Left colon (tissue), 2 donors: ENCODE measurements at places on chromosomes 2 and 18. TPM values are rescaled to one million over a fixed set of nuclear protein-coding genes. Genes with fewer than 3 reads are reported as not detected.

DNA sequence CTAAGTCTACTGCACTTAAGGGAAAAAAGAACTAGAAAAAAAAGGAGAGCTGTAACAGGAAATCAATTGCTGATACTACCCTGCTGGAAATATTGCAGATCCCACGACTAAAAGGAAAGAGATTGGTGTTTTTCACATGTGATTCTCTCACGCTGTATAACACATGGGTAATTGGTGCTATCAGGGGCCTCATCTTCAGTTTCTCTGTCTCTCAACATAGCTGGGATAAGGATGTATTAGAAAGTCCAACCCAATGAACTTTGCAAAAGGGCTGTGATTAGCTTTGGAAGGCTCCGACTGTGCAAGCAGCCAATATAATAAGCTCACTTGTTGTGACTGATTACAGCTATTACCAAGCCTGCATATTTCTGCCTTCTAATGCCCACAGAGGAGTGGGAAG is 133.4 kb downstream of the NRP2 start:
- no peak for DNase-seq

The IL1RN gene
- 2.6 TPM for total RNA-seq

The MC5R gene
- not detected for total RNA-seq

GRCh38 chr2:150605664-150606063 is 118.2 kb upstream of the RND3 start:
- no peak for DNase-seq

GRCh38 chr2:234969306-234970098 is 17.7 kb downstream of the SH3BP4 start:
- DNase-seq: no peak

The UGT1A6 gene
- total RNA-seq: 6.4 TPM

DNA sequence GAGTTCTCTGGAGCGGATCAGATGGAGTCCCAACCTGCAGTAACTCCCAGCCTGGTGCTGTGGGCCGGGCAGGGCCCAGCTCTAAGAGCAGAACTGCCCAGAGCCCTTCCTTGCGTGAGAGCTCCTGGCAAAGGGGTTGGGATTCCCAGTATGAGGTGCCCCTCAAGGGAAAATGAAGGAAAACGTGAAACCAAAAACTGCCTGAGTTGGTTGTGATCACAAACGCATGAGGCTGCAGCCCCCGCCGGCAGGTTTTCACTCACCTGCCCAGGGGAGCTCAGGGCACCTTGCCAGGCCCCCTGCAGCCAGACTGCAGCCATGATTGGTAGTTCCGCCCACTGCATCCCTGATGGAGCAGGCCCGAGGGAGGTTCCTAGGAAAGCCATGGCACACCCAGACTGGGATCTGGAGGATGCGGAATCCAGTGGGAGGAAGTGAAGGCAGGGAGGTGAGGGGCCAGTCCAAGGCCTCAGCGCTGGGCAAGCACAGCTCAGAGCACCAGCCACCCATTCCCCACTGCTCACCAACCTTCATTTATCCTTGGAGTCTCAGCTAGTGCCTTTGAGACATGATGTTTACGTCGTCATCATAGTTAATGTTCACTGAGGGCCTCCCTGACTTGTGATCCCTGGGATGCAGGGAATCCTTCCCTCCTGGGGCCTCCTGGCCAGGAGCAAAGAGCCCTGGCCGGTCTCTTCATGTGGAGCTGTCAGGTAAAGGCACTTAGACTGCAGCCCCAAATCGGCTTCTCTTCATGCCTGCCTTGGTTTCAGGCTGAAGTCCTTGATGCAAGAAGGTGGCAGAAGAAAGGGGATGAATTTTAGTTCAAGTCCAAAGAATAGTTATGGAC is 103.2 kb downstream of the INHBB start:
- DNase-seq: no peak

DNA sequence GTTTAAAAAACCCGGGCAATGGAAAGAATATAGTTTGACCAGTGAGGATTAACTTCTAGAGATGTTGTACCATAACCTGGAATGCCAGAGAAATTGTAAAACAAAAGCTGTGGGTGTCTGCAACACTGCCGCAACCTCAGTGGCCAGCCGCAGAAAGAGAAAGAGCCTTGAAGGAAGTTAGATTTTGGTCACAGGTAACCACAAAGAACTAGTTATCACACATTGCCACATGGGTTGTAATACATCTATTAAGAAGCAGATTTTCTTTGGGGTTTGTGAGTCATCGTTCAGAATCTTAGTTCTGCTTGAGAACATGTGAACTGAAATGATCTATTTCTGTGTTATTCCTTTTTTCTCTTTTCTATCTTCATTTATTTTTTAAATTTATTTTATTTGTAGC is 222.9 kb upstream of the AGAP1 start:
- DNase-seq: no peak

DNA sequence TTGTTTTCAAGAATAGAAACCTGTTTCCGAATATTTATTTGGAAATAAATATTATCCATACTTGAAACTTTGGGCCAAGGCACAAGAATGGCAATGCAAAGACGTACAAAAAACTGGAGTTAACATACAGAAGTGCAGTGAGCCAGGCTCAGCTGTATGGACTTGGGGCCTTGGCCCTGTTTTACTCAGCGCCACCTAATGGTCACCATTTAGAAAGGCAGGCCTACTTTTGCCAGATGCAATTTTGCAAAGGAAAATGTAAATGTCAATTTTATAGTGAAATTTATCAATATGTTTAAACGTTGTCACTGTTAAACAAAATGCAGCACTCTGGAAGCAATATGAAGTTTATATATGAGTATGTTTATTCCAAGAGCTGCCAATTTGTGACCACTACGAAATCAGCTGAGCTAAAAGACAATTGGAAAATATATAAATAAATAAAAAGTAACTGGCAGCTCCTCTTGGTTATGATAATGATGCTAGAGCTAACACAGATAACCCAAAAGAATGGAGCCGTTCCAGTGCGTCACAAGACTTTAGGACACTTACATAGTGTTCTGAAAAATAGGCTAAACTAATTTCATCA is 155.0 kb downstream of the ARHGAP15 start:
- DNase-seq: peak; percentile 9

The EXOC6B gene
- 37.6 TPM for total RNA-seq

DNA sequence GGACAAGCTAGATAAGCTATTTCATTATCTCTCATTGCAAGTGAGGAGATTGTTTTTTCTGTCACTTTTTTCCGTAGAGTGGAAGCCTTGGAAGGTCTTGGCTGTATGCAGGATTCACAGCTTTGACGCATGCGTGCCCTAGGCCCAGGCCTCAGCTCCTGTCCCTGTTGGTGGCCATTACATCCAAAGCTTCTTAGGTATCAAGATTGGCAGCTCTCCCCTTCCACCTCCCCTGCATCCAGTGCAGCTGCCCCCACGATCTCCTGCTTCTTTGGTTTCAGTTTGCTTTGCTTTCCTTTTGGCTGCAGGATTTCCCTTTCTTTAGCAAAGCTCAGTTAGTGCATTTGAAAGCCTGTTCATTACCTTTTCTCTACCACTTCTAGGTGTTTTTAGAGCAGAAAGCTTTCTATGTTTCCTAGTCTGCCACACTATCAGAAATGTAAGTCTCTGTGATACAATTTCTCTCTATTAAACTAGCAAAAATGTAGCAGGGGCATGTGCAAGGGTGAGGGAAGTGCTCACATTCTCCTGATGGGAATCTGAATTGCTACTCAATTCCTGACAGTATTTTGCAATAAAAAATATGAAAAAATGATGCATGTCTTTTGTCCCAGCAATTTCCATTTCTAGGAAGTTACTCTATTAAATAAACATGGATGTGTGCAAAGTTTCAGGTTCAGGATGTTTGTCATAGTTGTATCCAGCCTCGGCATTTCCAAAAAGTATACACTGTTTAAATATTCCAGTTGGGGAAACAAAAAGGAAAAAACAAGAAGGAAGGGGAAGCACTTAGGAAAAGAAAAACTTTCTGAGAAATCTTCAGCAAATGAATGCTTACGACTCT is 91.2 kb downstream of the LIPG start:
- DNase-seq: no peak

The SERPINB13 gene
- not detected for total RNA-seq

The TCF23 gene
- not detected for total RNA-seq

DNA sequence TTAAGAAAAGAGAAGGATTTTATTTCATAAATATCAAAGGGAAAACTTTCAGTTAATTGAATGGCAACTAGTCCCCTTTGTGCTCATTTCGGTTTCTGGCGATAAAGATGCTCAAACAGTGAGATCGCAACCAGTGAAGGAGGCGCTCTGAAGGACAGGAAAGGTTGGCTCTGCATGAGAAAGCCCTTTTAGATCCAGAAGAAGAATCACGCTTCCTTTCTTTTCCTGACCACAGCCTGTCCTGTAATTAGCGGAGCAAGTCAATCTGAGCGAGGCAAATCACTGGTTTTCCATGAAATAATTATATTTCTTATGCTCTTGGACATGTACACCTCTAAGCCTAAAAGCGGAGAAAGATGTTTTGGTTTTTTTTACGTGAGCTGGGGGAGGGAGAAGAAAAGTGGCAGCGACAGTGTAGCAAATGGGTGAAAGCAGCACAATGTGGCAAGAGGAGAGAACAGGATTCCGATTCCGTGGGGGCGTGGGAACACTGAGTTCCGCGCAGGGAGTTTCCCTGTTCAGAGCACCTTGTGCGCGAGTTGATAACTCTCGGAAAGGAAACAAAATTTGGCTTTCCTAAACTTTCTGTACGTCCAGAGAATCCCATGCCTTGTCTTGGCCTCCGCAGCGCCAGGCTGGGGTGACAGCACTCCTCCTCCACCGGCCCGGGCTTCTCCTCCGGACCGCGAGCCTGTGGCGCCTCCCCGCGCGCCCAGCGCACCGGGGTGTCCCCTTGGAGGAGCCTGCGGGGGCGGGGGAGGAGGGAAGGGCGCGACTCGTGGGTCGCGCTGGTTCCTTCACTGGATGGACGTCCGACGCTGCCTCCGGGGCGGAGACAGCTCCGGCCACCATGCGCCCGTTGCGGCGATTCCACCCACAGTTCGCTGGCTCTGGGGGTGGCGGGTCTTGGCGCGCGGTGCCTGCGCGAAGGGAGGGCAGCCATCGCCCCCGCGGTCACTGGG is 620 bp upstream of the SLC9A2 start:
- peak; percentile 78 for DNase-seq

DNA sequence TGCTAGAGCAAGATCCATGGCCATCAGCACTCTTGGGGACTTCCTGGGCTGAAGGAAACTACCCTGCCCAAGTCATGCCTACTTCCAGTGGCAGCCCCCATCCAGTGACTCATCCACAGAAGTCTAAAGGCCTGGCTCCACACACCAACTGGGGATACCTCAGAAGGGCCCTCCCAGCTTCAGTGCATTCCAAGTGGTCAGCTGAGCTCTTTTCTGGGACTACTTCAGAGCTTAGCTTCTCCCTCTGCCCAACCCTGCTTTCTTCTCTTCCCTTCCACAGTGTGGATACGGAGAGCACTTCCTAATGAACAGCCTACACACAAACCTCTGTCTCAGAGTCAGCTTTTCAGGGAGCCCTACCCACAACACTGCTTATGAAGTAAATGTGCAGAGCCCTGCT is 66.5 kb downstream of the CLHC1 start:
- no peak for DNase-seq

GRCh38 chr2:64881037-64881492 is 108.1 kb upstream of the SLC1A4 start:
- no peak for DNase-seq

The SRBD1 gene
- 16.2 TPM for total RNA-seq

DNA sequence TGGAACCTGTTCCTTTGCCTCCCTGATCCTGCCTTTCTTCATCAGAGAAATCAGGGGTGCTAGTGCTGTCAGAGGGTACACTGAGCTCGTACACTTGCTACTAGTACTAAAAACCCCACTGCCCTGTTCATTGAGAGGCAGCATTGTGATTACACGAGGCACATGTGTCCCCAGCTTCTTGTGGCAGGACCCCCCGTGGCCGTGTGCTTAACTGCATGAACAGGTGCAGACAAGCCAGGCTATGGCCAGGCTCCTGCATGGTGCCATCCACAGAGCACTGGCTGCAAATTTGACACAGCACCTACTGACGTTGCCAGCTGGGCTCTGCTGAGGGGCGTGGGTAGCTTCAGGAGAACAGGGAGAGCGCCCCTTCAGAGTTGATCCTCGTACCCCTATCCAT is 248.4 kb downstream of the GLI2 start:
- no peak for DNase-seq

The PROC gene
- total RNA-seq: 3.6 TPM

DNA sequence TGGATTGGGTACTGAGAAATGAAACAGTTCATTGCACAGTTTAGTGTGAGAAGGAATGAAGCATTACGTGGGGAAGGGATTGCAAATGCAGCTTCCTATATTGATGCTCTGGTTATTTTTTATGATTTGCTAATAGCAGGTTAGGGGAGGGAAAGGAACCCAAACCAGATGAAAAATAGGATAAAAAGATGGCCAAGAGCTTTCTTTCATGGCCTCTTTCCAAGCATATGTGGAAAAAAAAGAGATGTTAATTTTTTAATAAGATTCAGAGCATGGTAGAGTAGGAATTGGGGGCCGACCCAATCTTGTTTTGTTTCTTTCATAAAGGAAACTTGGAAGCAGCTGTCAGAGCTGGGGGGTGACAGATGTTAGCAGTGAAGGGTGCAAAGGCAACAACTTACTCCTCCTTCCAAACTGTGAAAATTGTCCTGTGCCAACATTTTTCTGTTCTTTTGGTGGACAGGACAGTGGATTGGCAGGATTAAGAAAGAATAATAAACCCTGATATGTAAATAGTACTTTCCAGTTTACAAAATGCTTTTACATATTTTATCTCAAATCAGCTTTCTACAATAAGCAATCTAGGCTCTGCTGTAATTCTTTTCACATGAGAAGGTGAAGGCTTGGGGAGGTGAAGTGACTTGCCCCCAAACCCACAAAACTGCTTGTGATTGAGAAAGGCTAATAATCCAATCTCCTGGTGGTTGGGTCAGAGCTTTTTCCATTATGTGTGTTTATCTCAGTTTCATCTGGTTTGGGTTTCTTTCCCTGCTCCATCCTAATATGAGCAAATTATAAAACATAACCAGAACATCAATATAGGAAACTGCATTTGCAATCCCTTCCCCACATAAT is 270.1 kb downstream of the ETAA1 start:
- DNase-seq: no peak

The CHN1 gene
- 1.6 TPM for total RNA-seq

GRCh38 chr18:61731178-61731577 is 161.6 kb downstream of the RNF152 start:
- no peak for DNase-seq

GRCh38 chr18:5630057-5630899 is 86.5 kb upstream of the EPB41L3 start:
- peak; percentile 87 for DNase-seq

DNA sequence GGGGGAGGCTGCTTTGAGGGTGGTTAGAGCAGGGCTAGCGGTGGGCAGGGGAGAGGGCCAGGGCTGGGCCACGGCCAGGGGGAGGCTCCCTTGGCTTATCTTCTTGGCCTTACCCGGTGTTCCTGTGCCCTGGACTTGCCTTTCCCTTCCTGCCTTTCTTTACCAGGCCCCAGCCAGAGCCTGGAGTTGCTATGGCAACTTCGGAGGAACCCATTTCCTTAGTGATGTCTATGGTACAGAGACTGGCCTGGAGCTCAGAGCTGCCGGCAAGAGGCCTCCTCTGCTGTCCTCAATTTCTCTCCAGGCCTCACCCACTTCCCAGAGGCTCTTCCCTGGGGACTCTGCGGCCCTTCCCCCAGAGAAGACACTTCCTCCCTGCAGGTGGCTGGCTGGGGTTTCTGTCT is 11.5 kb downstream of the SPEG start:
- DNase-seq: no peak

The IL36B gene
- not detected for total RNA-seq
